ENCODE measurements at places on chromosomes 12 and 14.
A peak's percentile ranks its signal among the peaks of the same experiment; 100 is the strongest.

- DNase-seq, result no peak
These were observed 897 bp upstream of the TBX3 start for GRCh38 chr12:114684870-114685273.

DNA sequence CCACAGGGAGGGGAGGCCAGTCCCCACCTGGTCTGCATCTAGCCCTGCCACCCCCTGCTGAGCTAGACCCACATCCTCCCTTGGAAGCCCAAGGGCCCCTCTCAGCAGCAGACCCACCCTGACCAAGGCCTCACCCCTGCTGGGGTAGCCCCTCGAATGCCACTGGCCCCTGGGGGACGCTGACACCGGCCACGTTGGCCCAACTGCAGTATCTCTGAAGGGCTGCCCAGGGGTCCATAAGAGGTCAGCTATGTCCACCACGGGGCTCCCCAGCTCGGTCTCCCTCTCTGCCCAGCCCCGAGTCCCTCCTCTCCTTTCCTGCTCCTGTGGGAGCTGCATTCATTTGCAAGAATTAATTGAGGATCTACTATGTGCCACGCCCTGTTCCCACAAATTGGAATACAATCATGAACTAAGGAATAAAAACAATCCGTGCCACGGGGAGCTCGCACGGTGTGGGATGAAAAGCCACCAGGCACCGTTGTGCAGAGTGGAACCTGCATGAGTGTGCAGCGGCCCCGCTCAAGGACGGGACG is 71.4 kb downstream of the GALNT9 start:
- no peak for DNase-seq

DNA sequence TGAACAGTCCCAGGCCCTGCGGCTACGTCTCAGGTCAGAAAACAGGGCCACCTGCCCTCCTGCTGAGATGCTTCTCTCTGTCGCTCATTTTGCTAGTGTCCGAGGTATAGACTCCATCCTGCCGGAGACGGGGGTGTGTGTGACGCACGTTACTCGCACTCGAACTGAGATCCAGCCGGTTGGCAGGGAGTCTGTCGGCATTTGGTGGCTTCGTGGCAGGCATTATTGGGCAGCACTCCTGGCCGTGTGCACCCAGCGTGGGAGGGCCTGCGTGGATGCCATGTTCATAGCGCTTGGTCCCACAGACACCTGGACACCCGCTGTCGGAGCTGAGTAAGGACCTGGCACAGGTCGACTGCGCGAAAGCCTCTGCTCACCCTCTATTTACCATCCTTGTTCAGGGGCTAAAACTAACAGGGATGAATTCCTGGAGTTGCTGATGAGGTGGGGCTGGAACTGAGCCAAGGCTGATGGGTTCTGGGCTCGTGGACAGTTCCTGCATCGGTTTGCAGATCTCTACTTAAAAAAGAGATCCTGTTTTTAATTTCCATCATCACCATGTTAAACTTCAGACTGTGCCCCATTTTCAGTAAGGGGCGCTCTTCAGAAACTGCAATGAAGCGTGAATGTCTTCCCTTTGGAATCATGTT is 28.6 kb downstream of the AACS start:
- no peak for DNase-seq

- DNase-seq, result no peak
These were observed 64.7 kb downstream of the BTG1 start for GRCh38 chr12:92080911-92081285.

- no peak for DNase-seq
These were observed 179.0 kb downstream of the TSPAN9 start for GRCh38 chr12:3256103-3256631.

DNA sequence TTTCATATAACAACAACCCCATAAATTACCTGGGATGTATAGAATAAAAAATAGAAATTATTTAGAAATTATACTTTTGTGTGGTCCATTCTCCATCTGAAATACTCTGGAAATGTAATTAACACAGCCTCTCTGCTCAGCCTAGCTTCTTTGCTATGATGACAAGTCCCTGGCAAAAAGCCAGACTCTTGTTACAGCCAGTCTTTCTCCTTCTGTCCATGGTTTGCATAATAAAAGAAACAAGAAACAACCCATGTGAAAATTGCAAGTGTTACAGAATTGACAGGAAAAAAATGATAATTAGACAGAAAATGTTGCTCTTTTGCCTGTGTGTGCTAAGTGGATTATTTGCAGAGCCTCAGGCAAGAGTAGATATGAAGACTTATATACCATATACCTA is 61.3 kb downstream of the C12orf50 start:
- no peak for DNase-seq

- no peak for DNase-seq
These were observed 173.5 kb upstream of the PDZRN4 start for GRCh38 chr12:41014643-41015020.

GRCh38 chr12:94204499-94205247 is 56.3 kb downstream of the PLXNC1 start:
- peak; percentile 13 for DNase-seq

GRCh38 chr12:120882055-120882555 is 22.1 kb downstream of the SPPL3 start:
- DNase-seq, result no peak

DNA sequence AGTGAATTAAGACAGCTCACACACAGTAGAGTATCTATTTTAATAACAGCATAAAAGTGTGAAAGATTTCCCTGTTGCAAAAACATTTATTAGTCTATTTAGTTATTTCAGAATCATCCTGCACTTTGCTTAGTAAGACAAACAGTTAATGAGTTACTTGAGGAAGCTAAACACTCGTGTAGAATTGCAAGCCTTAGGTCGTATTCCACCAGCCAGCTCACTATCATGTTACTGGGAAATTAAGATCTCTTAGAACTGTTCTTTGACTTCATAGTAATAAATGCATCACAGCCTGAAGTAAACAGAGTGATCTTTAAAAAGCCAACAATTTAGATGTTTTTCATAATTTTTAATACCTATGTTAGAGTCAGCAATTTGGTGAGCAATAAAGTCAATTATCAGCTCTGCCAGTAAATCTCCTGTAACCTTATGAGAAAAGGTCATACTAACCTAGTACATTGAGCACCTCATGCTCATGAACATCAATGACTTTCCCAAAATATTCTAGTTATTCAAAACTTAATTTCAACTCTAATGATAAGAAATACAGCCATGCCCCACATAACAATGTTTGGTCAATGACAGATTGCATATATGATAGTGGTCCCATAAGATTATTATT is 26.7 kb upstream of the ETNK1 start:
- DNase-seq, result no peak

GRCh38 chr14:104927901-104928300 is 3.2 kb downstream of the PLD4 start:
- DNase-seq, result no peak

- DNase-seq, result no peak
These were observed 239.2 kb downstream of the SPTSSA start for GRCh38 chr14:34222867-34223266.

- DNase-seq, result no peak
These were observed 75.2 kb upstream of the TBX5 start for GRCh38 chr12:114481200-114481535.

GRCh38 chr12:65655074-65655493 is 169.2 kb upstream of the HMGA2 start:
- no peak for DNase-seq

- no peak for DNase-seq
These were observed 8.4 kb downstream of the ANO6 start for GRCh38 chr12:45224311-45224710.

GRCh38 chr12:124946447-124946793 is 32.0 kb upstream of the UBC start:
- DNase-seq, result no peak

DNA sequence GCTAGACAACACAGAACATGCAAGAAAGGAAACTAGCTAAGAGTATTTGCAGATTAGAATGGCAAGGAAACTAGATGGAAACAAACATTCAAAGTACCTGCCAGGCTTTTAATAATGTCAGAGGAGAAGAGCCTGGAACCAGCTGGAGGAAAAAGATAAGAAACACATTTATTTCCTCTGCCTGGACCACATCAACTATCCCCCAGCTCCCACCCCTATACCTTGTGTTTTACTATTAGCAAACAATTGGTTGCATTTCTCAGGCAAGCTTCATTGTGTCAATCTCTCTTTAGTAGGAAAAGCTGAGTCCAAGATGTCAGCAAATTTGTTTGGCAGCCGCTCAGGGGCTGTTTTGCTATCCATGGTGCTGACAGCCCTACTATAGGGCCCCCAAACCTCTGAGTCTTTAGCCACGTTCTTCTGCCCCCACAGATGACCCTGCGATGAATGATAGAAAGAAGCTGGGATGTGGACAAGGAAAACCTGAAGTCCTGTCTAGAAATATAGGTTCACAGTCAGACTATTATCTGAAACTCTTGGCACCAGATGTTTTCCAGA is 11.6 kb upstream of the SYNDIG1L start:
- DNase-seq, result no peak

- DNase-seq, result no peak
These were observed 31.3 kb downstream of the CORO1C start for GRCh38 chr12:108699955-108700563.

- peak; percentile 45 for DNase-seq
These were observed 1.2 kb downstream of the PAWR start for GRCh38 chr12:79689477-79690141.

GRCh38 chr12:106118381-106119130 is 20.2 kb downstream of the NUAK1 start:
- no peak for DNase-seq

- no peak for DNase-seq
These were observed 5.8 kb upstream of the LTA4H start for GRCh38 chr12:96041181-96041580.
